Suprapubic skin (tissue), 4 donors: ENCODE measurements at places on chromosomes 4 and X.

DNA sequence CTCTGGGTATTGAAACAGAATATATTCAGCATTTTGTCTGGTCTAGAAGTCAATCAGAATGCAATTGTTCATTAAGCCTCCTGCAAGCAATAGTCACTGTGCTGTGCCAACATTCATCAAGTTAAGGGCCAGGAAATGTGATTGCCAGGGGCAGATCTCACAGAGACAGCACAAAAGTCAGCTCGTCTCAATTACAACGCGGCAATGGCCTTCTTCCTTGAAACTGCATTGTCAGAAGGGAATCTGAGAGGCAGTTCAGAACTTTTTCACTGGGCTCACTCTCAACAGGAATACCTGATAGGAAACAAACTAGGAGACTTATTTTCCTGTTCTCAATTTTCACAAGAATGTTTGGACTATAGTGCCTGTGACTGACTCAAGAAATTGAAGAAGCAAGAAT is 131.1 kb upstream of the NR3C2 start:
- DNase-seq, result no peak

GRCh38 chr4:175823015-175823742 is 11.1 kb upstream of the GPM6A start:
- no peak for DNase-seq

- DNase-seq, result no peak
Measured at GRCh38 chr4:105145156-105145902, 1.3 kb upstream of the TET2 start.

DNA sequence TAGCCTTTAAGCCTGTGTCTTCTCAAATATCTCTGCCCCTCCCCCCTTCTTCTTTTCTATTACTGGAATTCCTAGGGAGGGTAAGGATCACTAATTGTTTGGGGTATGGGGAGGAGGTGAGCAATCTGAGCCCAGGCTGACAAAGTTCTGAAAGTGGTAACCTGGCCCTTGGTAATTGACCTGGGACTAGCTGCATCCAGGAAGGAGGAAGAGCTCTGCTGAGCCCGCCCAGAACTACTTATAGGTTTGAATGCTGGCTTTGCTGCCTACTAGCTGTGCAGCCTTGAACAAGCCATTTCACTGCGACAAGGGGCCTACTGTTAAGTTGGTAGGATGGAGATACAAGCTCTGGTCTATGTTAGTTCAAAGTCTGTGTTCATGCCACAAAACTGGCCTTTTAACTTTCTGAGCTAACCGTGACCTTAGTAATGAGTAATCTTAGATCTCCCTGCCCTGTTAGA is 37.8 kb downstream of the DGKK start:
- DNase-seq, result no peak

DNA sequence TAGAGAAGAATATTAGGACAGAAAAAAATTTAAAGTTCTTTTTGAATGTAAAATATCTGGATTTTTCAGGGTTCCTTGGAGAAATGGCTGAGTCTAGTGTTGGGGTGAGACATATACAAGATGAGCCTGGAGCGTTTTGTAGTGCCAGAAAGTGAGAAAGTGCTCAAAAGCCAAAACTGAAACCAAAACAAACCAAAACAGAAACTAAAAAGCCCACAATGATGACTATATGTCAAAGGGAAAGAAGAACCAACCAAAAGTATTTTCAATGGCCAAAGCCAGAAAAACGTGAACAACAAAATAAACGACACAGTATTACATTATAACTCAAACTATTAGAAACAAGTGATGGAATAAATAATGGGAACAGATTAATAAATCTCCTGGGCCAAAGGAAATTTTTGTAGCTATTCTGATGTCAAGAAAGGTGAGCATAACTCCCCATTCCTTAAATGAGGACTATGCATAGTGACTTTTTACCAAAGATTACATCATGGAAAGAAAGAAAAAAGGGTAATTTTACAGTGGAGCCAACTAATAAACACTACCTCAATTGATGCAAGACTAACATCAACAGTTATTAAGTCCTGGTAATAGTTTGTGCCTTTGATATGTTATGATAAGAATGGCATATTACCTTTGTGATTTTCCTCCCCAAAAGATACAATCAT is 1137.6 kb downstream of the C4orf33 start:
- DNase-seq, result no peak

DNA sequence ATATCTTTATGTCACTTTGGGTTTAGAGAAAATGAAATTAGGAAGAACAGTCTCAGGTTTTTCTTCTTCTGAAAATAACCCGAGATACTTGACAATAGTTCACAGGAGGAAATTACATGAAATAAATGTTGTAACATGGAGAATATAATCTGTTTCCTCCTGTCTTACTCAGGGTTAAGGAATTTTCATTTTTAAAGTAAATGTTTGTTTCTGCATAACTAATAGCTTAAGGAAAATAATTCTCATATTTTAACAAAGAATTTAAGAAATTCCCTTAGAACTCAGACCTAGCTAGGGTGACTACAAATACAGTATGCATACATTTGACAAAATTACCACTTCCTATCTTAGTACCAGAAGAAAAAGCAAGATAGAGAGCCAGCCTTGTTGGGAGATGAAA is 17.2 kb upstream of the SPRY1 start:
- no peak for DNase-seq

GRCh38 chr4:73821325-73821724 is 15.2 kb upstream of the CXCL6 start:
- no peak for DNase-seq

DNA sequence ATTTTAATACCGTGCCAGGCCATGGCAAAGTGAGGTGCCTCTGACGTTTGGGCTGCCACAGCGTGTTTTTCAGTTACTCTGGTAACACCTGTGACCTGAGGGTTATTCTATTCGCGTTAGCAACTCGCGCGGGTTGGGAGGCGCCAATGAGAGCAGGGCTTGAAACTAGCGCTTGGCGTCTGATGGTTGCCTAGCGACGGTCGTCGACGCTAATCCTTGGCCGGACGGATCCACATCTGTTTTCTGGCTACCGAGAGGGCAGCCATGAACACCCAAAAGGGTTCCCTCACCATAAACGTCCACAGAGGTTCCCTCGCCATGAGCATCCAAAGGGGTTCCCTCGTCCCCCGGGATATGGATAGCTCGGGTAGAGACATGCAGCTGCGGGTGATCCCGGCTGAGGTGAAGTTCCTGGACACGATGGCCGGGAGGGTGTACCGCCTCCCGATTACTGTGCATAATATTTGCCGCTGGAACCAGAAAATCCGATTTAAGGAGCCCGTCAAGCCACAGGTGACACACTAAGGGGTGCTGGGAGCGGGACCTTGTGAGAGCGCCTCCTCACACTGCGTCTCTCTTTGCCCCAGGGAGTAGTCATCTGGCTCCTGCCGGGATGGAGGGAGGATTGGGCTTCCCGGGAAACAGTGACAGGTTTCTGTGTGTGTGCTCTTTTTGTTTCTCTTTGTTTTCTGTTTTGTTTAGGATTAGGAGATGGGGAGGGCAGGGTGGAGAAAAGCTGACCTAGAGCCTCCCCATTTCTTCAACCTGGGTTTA is at the start of gene CFAP47:
TSS of gene CFAP47 (plus strand) at position 199 of the 774 bp plus-strand sequence. CDS start at position 265, 66 bp downstream.
- no peak for DNase-seq
